ENCODE measurements at places on chromosomes 1 and 21.

GRCh38 chr1:96048572-96049212, 672.9 kb upstream of the PTBP2 start:
- DNase-seq, result no peak

GRCh38 chr1:16348414-16349182, 3.7 kb downstream of the FBXO42 start:
- no peak for DNase-seq

GRCh38 chr21:44019568-44019958, 7.5 kb downstream of the TRAPPC10 start:
- DNase-seq, result no peak

DNA sequence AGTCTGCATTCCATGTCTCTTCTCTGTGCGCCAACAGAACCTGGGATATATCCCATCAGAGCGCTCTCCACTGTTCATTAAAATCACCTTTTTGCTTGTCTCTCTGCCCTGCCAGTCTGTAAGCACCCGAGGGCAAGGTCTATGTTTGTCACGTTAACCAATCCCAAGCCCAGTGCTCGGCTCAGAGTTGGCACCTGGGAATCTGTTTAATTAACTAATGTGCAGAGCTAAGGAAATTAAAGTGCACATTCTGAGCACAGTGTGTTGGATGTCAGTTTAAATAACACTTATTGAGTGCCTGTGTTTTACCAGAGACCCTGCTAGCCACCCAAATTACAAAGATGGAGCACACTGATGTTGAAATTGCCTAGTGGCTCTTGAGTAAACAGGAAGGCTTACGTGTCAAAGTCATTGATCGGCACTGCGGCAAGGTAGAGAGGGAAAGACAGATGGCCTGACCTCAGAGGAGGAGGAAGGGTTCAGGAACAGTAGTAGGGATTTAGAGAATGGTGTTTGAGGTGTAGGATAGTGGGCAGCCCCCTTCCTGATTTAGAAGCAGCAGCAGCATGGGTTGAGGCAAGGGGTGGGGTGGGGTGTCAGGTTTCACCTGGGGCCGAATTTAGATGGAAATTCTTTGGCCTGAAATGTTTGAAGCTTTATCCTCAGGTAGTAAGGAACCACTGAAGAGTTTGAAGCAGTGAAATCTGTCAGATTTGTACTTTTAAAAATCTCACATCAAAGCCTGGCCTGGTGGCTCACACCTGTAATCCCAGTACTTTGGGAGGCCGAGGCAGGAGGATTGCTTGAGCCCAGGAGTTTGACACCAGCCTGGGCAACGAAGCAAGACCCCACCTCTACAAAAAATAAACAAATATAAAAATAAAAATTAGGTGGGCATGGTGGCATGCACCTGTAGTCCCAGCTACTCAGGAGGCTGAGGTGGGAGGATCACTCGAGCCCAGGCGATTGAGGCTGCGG, 7.7 kb downstream of the ARMH1 start:
- no peak for DNase-seq

- DNase-seq, result no peak
Observed at GRCh38 chr1:164695956-164696665, 137.1 kb downstream of the PBX1 start.

GRCh38 chr1:198102454-198102827, 54.4 kb upstream of the NEK7 start:
- peak; percentile 65 for DNase-seq

DNA sequence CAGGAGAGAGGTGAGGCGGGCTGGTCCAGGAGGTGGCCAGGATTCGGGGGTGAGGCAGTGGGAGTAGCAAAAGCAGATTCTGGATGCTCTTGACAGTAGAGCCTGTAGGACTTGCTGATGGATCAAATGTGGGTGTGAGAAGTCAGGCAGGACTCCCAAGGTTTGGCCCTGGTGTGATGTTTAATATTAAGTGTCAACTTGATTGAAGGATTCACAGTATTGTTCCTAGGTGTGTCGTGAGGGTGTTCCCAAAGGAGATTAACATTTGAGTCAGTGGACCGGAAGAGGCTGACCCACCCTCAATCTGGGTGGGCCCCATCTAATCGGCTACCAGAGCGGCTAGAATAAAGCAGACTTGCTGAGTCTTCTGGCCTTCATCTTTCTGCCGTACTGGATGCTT, 6.8 kb upstream of the RAB4A start:
- no peak for DNase-seq

DNA sequence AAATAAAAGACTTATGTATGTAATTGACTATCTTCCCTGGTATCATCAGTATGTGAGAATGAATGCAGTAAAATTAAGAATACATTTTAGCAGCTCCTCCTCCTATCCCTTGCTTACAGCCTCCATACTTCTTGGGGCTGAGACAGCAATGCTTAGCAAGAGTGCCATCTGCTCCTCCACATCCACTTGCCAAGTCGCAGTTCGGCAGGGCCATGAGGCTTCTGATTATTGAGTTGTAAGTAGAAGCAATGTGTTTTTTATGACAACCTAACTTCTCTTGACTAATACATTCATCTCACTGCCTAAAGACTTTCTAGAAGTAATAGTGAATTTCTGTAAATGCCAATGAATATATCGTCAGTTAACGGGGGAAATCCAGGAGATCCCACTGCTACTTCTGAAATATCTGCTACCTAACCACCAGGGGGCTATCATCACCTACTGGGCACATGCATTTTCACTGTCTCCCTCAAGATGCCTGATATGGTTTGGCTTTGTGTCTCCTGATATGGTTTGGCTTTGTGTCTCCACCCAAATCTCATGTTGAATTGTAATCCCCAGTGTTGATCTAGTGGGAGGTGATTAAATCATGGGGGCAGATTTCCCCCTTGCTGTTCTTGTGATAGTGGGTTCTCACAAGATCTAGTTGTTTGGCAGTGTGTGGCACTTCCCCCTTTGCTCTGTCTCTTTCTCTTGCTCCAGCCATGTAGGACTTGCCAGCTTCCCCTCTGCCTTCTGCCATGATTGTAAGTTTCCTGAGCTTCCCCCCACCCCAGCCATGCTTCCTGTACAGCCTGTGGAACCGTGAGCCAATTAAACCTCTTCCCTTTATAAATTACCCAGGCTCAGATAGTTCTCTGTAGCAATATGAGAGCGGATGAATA, 59.6 kb downstream of the EXTL2 start:
- DNase-seq, result no peak

DNA sequence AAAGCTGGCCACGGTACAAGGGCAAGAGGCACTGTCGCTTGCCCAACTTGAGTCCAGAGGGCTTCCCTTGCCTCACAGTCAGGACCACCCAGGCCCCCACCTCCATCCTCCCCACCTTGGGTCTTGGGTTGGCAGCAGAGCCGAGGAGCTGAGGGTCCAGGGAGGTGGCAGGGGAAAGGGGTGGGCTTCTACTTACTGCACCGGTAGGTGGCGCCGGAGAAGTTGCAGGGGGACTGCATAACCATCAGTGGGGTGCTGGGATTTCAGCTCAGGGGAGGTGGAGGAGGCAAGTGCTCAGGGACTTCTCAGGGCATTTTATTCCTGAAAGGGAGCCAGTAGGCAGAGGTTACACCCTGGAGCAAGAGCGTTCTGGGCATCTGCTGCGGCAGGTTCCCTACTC, 44.0 kb downstream of the TRIM62 start:
- DNase-seq, result no peak

DNA sequence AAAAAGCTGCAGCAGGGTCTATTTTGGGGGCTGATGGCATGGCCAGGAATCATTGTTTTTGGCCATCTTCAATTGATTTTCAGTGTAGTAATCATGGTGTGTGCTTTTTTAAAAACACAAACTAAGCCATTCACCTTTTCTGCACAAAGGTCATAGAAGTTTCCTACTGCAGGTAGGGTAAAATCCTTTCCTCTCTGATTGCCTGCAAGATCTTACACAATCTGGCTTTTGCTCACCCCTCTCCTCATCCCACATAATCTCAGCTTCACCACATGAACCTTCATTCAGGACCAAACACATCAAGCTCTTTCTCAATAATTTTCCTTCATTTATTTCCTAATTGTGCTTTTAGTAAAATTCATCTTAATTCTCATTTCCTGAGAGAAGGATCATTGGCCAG, 38.3 kb upstream of the GBP5 start:
- no peak for DNase-seq

Measured in T-helper 2 cell (primary cell).